ENCODE measurements at places on chromosomes 7 and 10.
A peak's percentile ranks its signal among the peaks of the same experiment; 100 is the strongest.

DNA sequence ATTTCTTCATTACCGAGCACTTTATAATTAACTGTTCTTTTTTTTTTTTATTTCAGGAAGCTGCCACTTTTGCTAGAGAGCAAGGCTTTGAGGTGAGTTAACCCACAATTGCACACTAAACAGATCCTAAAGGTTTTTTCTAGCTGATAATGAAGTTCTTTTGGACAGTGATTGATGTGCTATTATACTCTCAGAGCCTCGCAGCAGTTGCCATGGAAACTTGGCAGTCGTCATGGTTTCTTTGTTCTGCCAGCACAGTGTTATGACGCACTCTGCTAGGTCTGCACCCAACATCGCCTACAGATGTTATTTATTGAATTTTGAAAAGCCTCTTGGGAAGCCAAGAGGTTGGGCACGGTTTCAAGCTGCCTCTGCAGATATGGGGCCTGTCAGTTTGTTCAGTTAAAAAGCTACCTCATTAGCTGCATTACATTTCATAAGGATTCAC, 237.2 kb upstream of the KAT6B start:
- DNase-seq = peak; percentile 97

DNA sequence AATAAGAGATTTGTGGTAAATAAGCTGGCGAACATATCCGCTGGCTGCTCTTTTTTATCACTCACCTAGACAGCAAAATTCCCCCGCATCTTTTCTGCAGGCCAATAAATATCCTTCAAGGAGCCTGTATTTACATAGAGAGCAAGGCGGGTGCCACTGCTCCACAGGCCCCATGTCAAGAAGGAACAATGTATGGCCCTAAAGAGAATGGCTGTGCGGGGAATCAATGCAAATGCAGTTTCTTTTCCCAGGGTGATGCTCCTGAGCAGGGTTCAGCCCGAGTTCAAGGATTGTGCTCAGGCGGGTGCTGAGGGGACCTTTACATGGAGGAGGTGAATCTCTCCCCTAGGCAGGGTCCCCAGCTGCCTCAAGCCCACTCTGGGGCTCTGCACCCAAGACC, 494.2 kb upstream of the ZMIZ1 start:
- DNase-seq = no peak

- DNase-seq = peak; percentile 70
Measured at GRCh38 chr7:26090927-26091519, 61.0 kb upstream of the NFE2L3 start.

DNA sequence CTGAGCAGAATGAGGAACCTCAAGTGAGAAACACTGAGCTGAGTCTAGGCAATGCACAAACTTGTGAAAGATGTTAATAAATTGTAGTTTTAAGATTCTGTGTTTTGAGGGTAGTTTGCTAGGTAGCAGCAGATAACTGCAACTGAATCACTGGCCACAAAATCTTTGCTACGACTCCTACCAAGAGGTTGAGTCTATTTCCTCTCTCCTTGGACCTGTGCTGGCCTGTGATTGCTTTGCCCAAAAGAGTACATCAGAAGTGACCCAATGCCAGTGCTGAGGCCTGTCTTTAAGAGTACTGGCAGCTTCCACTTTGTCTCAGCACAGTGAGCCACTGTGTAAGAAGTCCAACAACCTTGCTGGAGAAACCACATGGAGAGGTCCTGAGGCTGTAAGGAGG, 11.9 kb upstream of the TSPAN13 start:
- DNase-seq = no peak

GRCh38 chr10:59954296-59954695, 47.9 kb upstream of the CCDC6 start:
- no peak for DNase-seq

- DNase-seq = no peak
Measured at GRCh38 chr7:105130580-105130979, 116.6 kb downstream of the KMT2E start.

DNA sequence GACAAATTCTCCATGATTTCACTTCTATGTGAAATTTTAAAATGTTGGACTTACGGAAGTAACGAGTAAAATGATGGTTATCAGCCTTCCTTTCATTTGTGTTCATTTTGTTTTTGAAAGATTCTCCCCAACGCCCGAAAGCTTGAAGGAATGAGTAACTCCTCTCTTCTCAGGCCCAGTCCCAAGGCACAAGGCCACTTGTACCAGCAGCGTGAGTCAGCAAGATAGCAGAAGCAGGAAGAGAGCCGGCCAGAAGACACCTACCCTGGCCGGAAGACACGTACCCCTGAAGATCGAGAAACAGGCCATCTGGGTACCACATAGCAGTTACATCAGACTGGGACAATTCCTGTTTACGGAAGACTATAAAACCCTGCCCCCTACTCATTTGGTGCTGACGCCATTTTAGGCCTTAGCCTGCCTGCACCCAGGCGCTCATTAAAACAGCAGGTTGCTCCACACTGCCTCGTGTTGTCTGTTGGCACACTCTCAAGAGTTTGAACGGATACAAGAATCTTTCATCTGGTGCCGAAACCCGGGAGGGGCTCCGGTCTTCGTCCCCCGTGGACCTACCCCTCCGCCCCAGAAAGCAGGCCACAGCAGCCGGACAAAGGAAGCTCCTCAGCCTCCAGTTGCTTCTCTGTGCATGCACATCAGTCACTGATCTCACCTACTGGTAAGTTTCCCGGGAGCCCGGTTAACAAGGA, 60.4 kb downstream of the LRRC17 start:
- DNase-seq = no peak

Data from NCI-H2081 (cell line).